ENCODE measurements at places on chromosomes 16 and 17. TPM values are rescaled to one million over a fixed set of nuclear protein-coding genes. Genes with fewer than 3 reads are reported as not detected.

GRCh38 chr17:33596899-33597298, 303.8 kb upstream of the ASIC2 start:
- no peak for DNase-seq

DNA sequence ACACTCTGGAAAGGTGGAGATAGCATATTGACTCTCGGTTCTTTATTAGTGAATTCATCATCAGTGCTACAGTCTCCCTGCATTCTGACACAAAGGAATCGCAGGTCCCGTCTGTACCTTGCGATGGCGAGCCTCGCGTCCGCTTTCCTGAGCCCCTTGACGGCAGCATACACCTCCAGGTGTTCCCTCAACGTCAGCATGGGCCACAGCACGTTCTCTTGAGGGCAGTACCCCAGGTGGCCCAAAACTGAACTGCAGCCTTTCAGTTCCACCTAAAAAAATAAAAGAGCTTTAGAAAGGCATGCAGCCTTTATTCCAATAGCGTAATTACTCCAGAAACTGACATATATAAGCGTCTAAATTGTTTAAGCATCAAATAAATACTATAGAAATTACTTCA, 24.2 kb upstream of the ABCA9 start:
- no peak for DNase-seq

DNA sequence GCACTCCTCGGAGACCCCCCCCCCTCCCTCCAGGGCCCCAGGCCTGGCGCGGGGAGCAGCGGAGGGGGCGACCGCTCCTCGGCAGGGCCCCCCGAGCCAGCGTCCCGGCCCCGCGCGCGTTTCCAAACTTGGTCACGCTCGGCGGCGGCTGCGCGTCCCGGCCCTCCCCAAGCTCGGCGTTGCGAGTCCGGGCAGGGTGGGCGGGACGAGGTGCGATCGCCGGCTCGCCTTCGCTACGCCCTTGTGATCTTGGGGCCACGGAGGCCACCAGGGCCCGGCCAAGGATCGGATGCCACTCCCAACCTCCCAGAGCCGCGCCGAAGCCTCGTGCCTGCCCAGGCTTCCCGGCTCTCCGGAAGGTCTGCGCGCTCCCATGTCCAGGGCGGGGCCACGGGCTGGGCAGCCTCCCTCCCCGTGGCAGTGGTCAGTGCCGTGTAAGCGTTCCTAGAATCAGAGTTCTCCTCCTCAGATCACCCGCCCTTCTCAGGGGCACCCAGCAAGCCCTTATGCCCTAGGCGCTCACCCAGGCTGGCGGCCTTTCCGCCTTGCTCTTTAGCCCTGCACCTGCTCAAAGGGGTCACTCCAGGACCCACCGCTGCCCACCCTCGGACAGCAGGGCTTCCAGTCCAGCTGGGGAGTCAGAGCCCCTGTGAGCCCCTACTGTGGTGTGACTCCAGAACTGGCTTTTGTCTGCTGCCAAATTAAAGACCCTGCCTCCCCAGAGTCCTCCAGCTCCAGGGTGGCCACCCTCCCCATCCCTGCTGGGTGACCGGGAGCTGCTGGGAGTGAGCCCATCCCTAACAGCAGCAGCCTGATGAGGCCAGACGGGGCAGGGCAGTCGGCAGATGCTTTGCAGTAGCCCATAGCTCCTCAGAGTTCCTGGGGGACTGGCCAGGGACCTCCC, 12.2 kb upstream of the MRPS23 start:
- DNase-seq, result no peak

DNA sequence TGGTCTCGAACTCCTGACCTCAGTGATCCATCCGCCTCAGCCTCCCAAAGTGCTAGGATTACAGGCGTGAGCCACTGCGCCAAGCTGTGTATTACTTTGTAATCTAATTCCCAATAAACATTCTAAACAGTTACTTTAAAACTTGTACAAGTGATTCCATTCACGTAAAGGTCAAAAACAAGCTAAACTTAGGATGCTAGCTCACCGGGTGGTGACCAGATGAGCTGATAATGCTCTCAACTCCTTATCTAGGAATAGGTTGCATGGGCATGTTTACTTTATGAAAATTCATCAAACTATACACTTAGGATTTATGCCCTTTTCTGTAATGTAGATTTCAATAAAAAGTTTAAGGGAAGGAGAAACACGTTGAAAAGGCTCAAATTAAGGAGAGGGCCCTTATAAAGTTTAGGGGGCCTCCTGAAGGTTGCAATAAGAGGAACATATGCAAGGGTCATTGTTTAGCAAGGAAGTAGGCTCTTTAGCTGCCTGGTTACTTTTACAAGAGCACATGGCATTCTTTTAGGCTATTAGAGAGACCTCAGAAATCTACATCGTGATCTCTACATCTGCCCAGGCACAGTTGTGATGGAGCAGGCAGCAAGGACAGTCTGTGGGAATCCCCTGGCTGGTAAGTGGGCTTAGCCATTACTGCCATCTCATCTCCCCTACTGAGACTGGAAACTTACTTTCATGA, 13.3 kb downstream of the CDR2 start:
- no peak for DNase-seq

DNA sequence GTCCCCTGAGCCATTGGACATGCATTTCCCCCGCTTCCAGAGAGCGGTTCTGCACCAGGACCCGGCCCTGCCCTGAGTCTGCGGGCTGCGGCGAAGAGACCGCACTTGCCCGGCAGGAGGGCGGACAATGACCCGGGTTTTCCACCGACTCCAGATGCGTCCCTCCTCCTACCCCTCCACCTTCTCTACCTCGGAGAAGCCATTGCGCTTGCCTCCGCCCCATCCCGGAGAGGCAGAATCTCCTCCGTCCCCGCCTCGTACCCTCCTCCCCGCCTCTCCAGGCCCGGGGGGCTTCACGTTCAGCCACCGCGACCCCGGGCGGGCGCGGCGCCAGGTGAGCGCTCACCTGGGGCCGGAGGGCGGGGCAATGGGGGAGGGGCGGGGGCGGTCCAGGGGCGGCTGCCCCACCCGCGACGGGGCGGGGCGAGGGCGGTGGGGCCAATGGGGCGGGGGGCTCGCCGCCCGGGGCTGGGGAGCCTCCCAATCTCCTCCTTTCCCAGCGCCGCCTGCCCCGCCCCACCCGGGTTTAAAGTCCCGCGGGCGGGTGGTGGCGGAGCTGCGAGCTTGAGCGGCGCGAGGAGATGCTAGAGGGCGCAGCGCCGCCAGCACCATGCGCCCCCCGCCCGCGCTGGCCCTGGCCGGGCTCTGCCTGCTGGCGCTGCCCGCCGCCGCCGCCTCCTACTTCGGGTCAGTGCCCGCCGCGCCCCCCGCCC, at the start of gene WNT9B:
Gene WNT9B, plus strand, starts transcription at position 555 of the 713 bp plus-strand sequence. Its CDS starts 56 bp downstream, at position 611.
- no peak for DNase-seq

- DNase-seq, result no peak
Measured at GRCh38 chr16:49453021-49453420, 79.4 kb downstream of the C16orf78 start.

DNA sequence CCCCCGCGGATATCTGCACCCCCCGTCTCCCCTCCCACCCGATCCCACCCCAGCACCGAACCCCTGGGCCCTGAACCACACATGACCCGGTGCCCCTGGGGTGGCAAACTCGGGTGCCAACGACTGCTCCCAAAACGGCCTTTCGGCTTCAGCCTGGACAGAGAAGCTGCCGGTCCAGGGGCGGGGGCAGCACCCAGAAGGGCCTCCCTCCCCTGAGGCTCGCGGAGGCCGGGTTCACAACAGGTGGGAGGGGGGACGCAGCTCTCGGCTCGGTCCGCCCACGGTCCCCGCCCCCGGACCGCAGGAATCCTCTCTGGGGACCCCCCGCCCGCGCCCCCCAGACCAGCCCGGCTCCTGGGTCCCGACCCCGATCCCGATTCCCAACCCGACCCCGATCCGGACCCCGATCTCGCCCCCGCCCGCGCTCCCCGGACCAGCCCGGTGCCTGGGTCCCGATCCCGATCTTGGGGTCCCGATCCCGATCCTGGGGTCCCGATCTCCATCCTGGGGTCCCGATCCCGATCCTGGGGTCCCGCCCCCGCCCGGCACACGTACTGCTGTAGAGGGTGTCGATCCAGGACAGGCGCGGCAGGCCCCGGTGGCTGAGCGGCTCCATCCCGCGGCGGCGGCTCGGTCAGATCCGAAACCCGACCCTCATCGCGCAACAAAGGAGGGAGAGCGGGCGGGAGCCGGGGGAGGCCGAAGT, 516 bp downstream of the ABR start:
- DNase-seq, result no peak

- peak; percentile 63 for DNase-seq
Measured at GRCh38 chr16:70380248-70380918, 33.7 kb downstream of the DDX19A start.

GRCh38 chr17:15403276-15403939, 62.0 kb upstream of the TEKT3 start:
- DNase-seq, result no peak

DNA sequence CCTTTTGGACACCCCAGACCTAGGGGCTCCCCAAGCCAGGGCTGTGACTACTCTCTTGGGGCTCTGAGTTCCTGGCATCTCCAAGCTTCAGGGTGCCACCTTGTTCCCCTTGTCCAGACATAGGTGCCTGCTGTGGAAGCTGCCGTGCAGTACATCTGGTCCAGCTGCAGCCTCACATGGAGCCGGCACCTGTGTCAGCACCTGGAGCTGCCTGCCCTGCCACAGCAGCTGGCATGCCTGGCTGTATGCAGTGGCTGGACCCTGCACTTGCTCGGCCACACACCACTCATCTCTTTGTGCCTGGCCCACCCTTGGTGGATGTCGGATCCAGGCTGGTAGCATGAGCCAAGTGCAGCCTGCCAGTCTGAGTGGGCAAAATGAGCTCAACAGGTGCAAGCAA, 775.8 kb downstream of the CDH11 start:
- no peak for DNase-seq

- DNase-seq, result no peak
Measured at GRCh38 chr16:88993166-88993761, 16.3 kb upstream of the CBFA2T3 start.

DNA sequence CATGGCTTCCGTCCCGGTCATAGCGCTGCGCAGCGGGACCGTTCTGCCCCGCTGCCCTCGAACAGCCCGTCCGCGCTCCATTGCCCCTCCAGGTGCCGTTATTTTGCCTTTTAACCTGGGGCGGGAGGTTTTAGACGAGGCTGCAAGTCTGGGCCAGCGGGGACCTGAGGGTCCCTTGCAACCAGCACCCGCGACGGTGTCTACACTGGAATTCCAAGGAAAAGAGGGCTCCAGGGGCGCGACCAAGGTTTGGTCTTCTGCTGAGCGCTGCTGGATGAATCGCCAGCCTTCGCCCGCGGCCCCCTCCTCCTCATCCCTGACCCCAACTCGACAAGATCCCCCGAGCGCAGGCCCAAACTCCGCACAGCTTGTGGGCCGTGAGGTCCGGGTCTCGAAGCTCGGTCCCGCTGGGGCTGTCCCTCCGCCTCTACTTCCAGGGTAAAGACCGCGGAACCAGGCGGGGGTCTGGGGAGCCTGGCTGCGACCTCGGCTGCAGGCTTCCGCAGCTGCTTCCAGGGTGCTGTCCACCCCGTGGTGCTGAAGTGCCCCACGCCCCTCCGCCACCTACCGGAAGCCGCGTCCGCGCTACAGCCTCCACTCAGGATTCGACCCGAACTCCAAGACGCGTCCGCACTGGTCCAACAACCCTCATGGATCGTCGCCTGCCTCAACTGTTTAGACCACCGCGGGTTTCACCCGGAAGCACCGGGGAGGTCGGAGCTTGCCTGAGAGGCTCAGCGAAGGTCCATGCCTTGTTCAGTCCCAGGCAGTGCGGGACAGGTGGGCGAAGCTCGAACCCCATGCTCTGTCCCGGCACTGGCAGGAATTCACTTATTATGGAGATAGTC, 10.1 kb upstream of the CA4 start:
- no peak for DNase-seq

- no peak for DNase-seq
Measured at GRCh38 chr16:68752602-68753001, 15.5 kb downstream of the CDH1 start.

DNA sequence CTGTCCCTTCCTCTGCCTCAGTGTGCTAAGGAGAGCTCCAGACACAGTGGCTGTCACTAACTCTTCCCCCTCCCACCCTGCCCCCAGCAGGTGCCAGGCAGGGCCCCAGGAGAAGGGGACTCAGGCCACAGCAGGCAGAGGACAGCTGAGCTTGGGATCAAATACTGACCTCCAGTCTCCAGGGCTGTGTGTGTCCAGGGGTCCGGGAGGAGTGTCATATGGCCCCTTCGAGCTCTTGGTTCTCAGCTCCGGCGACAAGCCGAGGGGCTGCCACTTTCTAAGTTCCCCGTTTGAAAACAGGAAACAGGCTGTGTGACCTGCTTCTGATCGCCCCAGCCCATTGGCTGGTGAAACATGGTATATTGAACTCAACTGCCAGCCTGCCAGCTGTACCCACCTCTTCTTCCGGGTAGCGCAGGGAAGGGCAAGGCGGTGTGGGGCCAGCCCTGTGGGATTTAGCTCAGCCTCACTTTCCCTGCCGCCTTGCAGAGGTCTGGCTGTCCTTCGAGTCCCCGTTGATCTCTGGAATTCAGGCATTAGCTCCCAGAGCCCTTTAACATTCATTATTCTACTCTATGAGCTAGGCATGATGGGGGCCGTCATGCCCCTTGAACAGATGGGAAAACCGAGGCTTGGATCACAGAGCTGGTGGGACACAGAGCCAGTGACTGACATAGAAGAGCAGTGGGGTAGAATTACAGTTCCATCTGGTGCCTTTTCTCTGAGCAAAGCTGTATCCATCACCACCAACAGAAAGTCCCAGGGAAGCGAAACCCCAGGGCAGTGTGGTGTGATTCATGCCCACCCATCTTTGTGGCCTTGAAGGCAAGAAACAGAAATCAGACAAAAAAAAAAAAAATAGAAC, at the start of gene SNX20:
Gene SNX20, minus strand, starts transcription at position 292 of the 865 bp plus-strand sequence. CDS start 3,786 bp downstream, outside the sequence.
- DNase-seq, result no peak

DNA sequence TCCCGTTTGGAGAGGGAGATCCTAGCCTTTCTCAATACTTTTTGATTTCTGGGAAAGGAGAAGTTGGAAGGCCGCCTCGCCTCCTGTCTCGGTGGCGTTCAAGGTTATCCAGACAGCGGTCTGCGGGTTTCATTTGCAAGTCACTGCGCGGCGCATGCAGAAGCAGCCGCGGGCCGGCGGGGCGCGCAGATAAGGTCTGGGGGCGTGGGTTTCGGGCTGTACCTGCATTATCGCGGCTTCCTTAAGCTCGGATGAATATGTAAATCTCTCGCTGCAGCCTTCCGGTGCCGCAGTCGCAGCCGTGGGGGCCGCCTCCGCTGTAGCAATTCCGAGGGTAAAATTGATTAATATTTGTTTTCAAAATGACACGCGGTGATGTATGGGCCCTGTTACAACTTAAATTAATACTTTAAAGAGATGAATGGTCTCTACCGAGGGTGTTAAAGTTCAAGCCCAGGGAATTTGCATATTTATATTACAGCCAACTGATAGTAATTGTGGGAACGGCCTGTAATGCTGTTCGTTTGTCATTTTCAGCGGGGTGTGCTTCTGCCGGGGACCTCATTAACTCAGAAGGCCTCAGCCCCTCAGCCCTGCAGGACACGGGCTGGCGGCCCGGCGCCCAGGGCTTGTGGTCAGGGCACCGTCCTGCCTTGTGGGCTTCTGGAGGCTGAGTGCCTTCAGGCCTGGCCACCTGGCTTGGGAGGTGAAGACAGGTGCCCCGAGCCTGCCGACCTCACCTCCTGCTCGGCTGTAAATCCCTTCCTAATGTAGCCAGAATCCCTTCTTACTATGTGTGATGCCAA, 99.4 kb downstream of the CYLD start:
- no peak for DNase-seq

- no peak for DNase-seq
Measured at GRCh38 chr17:20074489-20074888, 65.3 kb downstream of the SPECC1 start.

Gene TAT
- total RNA-seq, result not detected

Gene CACNG5
- total RNA-seq, result not detected

Gene CDH3
- total RNA-seq, result 173 TPM

Gene NTN3
- total RNA-seq, result 0.17 TPM

Gene TBC1D3H
- not detected for total RNA-seq

Gene ZPBP2
- not detected for total RNA-seq

Gene CLEC10A
- not detected for total RNA-seq

All from kidney epithelial cell (primary cell).